Endothelial cell of umbilical vein (primary cell): ENCODE measurements at places on chromosomes 7 and 10.

DNA sequence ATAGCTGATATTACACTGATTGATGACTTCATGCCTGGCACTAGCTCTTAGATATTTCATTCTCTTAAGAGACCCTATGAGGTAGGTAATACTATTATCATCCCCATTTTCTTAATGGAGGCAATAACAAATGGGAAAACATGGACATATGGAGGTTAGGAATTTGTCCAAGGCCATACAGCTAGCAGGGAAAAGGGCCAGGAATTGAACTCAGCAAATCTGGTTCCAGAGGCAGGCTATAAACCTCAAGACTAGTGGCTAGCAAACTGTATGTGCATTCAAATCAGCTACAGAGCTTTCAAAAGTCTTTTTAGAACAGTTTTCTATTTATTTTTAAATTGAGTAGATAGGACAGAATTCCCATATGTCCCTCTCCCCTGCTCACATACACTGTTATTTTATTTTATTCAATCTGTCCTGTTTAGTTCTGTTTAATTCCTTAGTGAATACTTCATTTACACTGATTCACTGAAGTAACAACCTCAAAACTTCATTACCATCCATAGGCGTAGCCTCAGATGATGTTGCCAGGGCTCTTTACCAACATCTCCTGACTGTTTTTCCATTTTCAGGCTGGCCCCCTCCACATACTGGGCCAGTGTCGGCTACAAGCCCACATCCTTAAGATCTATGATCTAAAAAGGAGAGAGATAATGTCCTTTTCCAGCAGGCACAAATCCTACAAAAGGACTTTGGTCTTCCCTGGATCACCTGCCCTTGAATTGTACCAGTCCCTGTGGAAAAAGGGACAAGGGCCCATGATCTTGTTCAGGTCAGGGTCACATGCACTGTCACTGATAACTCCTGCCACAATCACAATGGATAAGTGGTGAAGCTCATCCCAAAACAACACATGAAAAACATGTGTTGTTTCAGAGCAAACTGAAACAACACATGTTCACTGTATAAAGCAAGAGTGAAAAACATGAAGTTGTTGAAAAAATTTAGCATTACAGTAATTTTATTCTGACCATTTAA, 15.9 kb downstream of the FAM24B start:
- no peak for DNase-seq

DNA sequence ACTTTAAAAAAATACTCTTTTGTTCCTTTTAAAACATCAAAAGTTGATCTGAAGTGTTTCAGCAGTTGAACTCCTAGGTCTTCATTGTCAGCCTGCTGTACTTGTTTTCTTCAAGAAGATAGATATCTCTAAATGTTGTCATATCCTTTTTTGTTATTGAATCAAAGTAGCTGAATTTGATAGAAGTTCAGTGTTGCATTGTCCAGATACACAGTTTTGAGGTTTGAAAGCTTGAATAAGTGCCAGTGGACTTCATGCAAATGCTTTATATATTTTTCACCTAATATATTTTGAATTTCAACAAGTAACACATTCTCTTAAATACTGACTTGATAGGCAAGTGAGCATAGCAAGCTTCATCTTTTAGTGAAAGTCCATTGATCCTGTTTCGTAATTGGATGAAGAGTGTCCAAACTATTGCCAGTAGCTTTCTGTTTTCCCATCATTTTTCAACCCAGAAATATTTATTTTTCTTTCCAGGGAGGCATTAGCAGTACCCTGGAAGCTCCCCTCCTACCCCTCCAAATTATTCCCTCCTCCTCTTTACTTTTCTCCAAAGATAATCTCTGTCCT, 114.4 kb downstream of the TPST1 start:
- peak; percentile 24 for DNase-seq

- DNase-seq: no peak
Measured at GRCh38 chr10:60869652-60870415, 74.2 kb downstream of the RHOBTB1 start.

- no peak for DNase-seq
Measured at GRCh38 chr7:151700586-151701165, 176.2 kb downstream of the PRKAG2 start.

- DNase-seq: no peak
Measured at GRCh38 chr10:13779748-13780147, 193.0 kb downstream of the PRPF18 start.

- DNase-seq: no peak
Measured at GRCh38 chr7:35802102-35802466, 1.2 kb downstream of the SEPTIN7 start.
